Suppressor macrophage (primary cell): ENCODE measurements at places on chromosomes 6 and 20.

- DNase-seq = no peak
These were observed 135.1 kb upstream of the MYLIP start for GRCh38 chr6:15993716-15994228.

GRCh38 chr20:16228722-16229121 is 344.5 kb downstream of the KIF16B start:
- DNase-seq = no peak

DNA sequence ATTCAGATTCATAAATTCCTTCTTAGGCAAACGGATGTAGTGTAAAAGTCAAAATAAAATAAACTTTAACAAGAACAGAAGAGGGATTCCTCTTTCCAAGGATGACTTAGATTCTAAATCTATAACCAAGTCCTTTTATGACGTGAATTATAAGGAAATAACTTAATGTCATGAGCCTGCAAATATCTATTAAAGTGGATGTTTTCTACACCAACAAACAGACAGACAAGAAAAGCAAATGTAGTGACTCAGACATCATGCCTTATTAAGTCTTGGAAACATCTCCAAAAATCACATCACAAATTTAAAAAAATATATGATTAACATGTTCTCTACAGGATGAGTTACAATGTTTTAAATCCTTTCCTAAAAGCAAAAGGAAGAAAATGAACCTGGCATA is 397.1 kb downstream of the ESR1 start:
- DNase-seq = no peak

DNA sequence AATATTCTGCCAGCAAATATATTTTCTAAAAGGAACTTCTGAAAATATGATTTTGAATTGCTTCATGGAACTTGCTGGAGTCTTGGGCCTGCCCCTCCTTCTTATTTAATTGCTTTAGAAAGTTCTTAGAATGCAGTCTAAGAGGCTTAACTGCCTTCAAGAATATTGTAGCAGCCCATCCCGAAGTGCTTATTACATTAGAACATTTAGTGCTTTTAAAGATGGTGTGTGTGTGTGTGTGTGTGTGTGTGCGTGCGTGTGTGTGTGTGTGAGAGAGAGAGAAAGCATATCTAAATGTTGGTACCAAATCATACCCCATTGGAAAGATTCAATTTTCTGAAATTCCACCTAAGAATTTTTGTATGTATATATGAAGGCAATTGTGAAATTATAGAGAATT is 193.5 kb downstream of the SLC24A3 start:
- no peak for DNase-seq

GRCh38 chr20:61799928-61800327 is 265.8 kb downstream of the TAF4 start:
- DNase-seq = no peak

DNA sequence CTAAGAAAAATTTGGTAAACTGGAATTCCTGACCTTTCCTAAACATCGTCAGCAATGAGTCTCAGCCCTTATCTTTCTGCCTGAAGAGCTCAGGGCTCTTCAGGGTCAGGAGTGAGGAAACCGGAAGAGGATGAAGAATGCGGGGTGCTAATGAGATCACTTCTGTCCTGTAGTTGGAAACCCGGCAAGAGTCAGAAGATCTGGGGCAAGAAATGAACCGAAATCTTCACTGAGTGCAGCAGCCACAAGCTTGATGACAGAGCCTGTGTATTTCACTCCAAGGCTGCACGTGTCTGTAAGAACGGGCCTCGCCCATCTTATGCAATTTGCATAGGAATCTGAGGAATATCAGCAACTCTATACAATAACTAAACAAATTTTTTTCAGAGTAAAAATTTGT is 60.4 kb upstream of the QKI start:
- DNase-seq = peak; percentile 91

- DNase-seq = no peak
These were observed 46.5 kb downstream of the SMLR1 start for GRCh38 chr6:130873746-130874145.

DNA sequence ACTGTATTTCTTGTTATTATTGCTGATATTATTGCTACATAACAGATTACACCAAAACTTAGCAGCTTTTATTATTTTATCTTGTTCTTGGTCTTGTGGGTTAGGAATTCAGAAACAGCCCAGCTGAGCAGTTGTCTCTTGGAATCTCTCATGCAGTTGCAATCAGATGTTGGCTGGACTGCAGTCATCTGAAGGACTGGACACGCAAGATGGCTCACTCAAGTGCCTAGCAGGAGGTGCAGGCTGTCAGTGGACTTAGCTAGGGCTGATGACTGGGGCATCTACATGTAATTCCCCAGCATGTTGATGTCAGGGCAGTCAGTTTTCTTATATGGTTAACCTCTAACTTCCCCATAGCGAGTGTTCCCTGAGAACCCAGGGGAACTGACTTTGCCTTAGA is 128.6 kb upstream of the PLCB4 start:
- peak; percentile 17 for DNase-seq

DNA sequence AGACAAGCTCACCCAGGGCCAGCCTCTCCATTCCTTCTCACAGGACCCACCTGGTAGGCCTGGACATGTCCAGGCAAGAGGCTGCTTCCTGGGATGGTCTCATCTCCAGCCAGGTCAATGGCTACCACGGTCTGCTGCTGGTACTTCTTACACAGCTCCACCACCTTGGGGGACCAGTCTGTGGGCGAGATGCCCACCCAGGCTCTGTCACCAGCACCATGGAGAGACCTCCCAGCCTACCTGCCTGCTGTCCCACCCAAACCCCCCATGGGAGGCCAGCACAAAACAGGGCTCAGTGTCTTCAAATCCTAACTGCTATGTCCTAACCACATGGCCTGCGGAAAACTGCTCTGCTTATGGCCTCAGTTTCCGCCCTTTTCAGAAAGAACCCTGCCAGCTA is 27.3 kb downstream of the ADA start:
- DNase-seq = no peak

GRCh38 chr6:166470029-166470862 is 87.5 kb upstream of the MPC1 start:
- no peak for DNase-seq

DNA sequence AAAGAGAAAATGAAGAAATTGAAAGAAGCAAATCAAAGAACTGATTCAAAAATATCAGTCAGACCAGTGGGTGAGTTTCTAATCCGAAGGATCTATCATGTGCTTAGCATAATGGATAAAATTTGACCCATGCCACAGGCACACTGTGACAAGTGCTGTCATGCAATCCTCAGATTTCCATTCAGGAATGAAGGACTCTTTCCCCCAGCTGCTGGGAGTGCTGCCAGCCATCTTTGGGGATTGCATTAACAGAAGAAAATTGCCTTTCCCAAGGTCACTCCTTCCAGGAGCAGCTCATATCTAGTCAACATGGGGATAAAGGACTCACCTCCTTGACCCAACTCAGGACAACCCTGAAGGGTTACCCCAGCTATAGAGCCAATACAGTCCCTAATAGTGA is 316.7 kb upstream of the TBX18 start:
- no peak for DNase-seq

- no peak for DNase-seq
These were observed 76.3 kb downstream of the MRPL14 start for GRCh38 chr6:44050872-44051505.

GRCh38 chr6:54710456-54710855 is 136.1 kb upstream of the FAM83B start:
- no peak for DNase-seq

DNA sequence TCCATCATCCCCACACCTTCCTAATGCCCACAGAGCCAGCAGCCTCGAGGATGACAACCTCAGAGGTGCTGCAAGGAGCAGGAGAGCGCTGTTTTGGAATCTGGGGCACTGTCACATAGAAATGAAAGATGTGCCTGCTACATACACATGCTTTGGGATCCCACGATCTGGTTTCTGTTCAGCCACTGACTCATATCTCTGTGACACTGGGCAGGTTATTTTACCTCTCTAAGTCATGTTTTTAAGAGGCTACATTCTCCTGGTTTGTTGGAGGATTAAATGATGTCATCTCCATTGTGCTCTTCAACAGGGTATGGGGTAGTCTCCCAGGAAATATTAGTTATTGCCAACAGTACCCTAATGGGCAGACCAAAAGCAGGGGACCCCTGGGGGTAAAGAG is 32.6 kb upstream of the TAB2 start:
- no peak for DNase-seq
